ENCODE measurements at places on chromosomes 1 and 21.

- DNase-seq: no peak
Observed at GRCh38 chr21:46031484-46031883, 49.9 kb downstream of the COL6A1 start.

GRCh38 chr1:93616996-93617669 lies 64.5 kb downstream of the BCAR3 start:
- DNase-seq: peak; percentile 83

- DNase-seq: no peak
Observed at GRCh38 chr1:45843474-45843905, 40.1 kb downstream of the MAST2 start.

GRCh38 chr1:41724248-41724647 lies 194.5 kb downstream of the HIVEP3 start:
- DNase-seq: no peak

GRCh38 chr1:102800406-102800805 lies 307.9 kb downstream of the COL11A1 start:
- no peak for DNase-seq

DNA sequence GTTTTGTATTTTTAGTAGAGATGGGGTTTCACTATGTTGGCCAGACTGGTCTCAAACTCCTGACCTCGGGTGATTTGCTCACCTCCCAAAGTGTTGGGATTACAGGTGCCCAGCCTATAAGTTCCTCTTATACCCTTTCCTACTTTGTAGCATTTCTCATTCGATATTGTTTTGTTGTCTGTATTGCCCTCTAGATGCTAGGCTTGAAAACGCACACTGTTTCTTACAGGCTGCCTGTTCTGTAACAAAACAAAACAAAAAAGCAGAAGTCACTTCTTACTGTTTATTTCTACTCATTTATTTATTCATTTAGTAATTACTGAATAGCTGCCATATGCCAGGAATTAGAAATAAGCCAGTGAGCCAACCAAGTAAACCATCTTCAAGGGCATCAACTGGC lies 136.9 kb upstream of the BMP8A start:
- peak; percentile 28 for DNase-seq

DNA sequence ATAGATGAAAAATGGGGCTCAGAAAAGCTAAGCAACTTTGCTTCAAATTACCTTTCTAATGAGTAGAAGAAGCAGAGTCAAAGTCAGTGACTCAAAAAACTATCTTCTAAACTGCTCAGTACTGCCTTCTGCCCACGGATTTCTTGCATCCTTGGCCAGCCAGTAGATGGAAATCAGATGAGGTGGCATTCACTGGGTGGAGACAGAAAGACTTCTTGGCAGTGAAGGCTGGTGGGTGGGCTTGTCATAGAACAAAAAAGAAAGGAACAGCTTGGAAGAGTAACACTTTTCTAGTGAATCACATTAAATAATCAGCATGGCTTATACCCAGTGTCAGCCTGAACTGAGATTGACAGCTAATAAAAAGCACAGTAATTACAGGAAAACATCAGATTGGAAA lies 170.7 kb downstream of the ST6GALNAC5 start:
- DNase-seq: peak; percentile 42

DNA sequence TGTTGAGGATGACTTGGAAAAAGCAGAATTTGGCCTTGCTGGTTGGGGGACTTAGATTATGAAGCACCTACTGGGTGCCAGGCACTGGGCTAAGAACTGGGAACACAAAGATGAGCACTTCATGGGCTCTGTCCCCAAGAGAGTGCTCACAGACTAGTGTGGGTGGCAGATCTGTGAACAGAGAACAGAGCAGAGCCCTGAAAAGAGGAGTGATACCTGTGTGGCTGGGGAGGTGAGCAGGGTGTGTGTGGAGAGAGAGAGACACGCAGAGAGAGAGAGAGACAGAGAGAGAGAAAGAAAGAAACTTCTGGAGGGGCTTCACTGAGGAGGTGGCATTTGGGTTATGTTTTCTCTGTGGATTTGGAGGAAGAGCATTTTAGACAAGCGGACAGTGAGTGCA lies 61.1 kb upstream of the PPP2R5A start:
- DNase-seq: no peak

DNA sequence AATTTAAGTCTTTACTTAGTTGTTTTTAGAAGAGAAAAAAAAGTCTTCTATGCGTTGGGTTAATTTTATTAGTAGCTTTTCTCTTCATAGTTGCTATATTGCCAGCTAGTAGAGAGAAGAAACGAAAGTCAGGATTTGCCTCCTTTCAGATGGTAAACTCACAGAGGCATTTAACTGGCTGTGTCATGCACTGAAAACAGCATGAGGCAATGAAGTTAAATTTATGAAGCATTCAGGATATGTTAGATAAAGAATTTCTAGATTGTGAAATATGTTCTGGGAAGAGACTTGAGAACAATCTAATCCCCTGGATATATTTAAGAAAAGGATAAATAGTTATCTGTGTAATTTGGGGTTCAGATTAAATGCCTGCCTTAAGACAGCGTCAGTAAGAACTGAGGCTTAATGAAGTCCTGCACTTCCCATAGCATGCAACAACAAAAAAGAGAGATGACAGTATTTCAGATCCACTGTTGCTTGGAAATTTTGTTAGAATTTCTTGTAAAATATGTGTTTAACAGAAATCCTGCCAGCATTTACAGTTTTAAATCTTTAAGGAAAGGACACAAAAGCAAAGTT lies 1.7 kb downstream of the ANGPTL1 start:
- DNase-seq: no peak

GRCh38 chr1:235160383-235160956 lies 580 bp downstream of the RBM34 start:
- DNase-seq: no peak

DNA sequence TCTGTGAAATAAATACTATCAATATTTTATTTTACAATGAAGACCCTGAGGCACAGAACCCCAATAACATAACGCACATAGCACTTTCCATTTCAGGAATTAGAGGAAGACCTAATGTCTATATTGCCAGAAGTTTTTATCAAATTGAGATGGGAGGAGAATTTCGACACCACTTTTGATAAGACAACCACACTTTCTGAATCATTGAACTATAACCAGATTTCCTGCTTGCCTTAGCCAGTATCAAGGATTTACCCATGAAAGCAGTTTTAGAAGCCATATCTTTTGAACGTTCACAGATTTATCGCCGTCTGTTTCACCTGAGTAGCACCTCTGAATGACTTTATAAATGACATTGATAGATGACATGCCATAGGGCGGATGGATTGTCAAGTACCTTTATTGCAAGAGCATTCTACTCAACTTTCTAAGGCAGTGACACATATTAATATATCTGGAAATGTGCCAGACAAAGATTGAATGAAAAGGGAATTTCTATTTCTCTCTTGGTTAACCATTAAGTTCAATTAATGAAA lies 768.4 kb downstream of the LTN1 start:
- no peak for DNase-seq

DNA sequence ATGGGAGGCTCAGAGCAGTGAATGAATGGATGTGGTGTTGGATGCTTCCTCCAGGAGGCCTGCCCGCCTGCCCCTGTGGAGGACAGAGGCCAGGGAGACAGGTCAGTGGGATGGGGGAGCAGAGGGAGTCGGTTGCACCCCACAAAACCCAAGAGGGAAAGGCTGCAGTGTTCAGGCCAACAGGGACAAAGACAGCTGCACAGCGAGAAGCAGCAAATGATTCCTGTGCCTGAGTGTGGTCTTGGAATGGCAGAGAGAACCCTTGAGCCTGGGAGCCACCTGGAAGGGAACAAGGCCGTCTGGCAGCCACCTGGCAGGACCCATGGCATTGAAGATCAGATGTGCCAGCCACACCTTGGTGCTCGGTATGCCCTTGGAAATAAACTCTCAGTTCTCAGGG lies 8.1 kb downstream of the TFF3 start:
- DNase-seq: no peak

- no peak for DNase-seq
Observed at GRCh38 chr1:33295023-33295422, 25.9 kb downstream of the A3GALT2 start.

DNA sequence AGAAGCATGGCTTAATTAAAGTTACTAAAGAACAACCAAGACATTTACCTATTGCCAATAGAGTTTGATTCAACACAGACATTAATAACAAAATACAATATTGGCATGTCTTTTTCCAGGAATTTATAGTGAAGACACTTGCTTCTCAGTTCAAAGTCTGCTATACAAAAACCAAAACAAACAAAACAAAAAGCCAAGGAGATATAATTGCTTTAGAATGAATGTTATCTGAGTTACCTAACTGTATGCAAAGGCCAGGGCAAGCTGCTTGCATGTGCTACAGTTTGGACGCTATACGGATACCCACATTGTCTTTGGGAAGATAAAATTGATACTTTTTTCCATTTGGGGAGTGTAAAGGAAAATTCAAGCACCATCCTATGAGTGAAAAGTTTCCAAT lies 13.6 kb downstream of the FMO5 start:
- no peak for DNase-seq

DNA sequence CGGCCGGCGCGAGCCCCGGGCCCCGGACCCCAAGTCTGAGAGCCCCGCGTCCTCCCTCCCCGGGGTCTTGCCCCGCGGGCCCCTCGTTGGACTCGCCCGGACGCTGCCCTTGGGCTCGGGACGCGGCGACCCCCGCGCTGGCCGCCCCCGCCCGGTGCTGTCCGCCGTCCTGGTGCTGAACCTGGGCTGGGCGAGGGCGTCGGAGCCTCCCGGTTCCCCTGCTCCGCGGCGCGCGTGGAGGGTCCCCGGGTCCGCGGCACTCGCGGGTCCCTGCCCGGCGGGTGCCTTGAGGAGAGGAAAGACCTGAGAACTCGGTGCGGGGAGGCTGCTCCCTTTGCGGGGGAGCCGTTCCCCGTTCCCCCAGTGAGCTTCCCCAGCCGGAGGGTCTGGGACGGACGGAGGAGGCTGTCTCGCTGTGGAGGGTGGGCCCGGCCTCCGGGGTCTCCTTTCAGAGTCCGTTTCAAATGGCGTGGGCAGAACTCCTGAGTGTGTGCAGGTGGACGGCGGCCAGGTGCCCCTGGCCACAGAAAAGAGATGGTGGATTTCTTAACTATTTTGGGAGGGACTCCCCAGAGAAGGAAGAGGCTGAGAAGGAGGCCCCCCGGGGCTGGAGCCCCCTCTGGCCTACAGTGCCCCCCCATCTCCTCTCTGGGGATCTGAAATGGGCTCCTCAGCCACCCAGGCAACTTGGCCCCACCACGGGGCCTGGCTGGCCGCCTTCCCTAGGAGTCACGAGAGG lies 595 bp downstream of the GABRD start:
- no peak for DNase-seq

DNA sequence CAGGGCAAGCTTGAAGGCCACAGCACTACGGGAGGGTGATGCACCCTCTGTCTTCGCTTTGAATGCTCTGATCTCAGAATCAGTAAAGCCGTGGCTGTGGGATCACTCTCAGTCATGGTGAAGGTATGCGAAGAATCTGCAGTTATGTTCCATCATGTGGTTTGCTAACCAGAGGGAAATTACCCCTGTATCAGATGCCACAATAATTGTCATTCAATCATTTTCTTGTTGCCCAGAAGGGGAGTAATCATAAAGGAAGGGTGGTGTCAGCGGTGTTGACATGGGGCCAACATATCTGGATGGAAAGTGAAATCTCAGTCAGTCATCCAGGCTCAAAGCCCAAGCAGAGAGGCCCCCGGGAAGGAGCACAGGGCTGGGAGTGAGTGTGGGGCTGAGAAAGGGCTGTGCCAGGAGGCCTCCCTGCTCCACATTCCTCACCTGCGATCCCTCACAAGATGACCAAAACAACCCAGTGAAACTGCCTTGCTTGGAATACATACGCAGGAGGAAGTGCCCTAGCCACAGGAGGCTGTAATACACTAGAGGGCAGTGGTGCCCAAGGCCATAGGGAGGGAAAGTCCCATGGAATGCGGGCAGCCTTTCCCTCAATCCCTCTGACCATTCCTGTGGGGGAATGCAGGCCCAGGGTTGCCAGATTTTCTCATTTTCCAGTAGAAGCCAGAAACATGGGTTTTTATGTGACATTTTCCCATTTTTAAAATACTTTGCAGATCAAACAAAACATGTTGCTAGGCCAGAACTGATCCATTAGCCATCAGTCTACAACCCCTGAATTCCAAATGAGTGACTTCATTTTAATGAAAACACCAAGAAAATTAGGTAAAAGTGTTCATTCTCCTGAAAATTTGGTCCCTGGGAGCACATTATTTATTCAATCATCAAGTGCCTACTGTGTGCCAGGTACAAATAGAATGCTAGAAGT lies 95.7 kb upstream of the VANGL1 start:
- peak; percentile 15 for DNase-seq

DNA sequence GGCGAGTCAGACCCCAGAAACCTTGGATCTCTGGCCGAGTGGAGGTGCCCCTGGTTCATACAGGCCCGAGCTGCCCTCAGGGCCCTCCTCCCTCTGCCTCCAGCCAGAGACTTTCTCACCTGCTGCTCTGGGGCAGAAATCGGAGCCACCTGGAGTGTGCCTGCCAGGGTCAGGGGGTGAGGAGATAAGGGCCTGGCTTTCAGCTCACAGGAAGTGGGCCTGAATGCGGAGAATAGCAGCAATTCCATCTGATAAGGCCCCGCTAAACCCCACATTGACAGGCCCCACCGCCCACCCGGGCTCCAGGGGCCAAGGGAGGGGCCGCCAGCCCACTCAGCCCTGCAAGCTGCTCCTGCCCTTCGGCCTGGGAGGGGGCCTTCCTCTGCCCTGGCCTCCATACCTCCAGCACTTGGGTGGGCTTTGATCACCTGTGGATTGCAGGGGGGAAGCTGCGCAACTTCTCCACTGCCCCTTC lies 123.7 kb upstream of the ARHGEF16 start:
- no peak for DNase-seq

GRCh38 chr1:193264313-193265065 lies 78.1 kb upstream of the B3GALT2 start:
- no peak for DNase-seq

- no peak for DNase-seq
Observed at GRCh38 chr1:59455206-59455605, 158.3 kb downstream of the FGGY start.

DNA sequence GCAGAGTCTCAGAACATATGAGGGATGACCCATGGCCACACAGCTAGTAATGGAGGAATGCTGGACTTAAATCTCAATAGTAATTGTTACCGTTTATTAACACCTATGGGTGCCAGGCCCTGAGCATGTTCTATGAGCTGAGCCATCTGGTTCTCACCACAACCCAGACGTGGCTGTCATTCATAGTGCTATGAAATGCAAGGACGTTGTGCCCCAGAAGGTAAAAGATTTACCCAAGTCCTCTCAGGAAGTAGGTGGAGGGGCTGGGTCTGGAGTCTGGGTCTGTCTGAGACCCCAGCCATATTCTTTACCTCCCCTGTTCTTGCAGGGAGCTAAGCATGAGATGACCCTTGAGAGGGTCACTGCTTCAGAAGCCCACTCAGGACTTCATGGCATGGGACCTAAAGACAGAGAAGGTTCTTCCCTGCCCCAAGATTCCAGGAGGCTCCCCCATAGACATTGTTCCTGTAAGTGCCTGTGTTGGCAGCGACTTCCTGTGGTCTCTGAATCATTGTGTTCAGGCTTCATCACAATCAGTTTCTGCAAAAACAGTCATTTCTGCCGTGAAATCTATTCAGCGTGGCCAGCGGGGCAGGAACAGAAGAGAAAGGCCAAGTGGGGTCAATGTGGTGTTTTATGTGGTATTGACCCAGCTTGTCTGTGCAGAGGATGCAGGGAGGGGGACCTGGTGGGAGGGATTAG lies 475.4 kb downstream of the PTPRU start:
- no peak for DNase-seq
